ENCODE measurements at places on chromosomes 3 and 15.

GRCh38 chr3:194281766-194282165 is 69.4 kb downstream of the CPN2 start:
- H3K4me3 ChIP-seq, result no peak overlapping the region
- H3K27ac ChIP-seq, result no peak overlapping the region
- peaks cover 27% of the 10 kb centered on the region for H3K4me1 ChIP-seq
- no peaks in the 10 kb centered on the region for H3K27me3 ChIP-seq

GRCh38 chr3:67401921-67402320 is 252.5 kb downstream of the SUCLG2 start:
- no peak for DNase-seq
- no peaks in the 10 kb centered on the region for H3K27me3 ChIP-seq
- H3K4me1 ChIP-seq, result peaks cover 7% of the 10 kb centered on the region
- H3K27ac ChIP-seq, result no peak overlapping the region

DNA sequence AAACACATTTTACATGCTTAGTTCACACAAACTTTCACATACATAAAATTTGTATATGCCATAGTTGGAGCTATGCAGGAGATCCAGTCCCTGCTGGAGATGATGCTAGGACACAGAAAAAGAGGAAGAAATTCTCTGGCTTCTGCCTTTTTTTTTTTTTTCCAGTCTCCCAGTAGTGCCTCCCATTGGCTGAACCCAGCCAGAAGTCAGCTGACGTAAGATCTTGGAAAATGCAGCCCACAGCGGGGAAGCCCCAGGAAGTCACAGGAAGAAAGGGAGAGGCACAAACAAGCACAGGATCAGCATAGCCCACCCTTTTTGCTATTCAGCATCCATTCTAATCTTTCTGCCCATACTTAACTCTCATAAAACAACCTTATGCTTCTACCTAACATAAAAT is 38.5 kb downstream of the SCN11A start:
- no peak for DNase-seq
- H3K4me3 ChIP-seq, result no peak overlapping the region
- H3K4me1 ChIP-seq, result no peaks in the 10 kb centered on the region
- no peak overlapping the region for H3K27ac ChIP-seq

- no peaks in the 10 kb centered on the region for H3K36me3 ChIP-seq
- no peak overlapping the region for H3K4me3 ChIP-seq
- H3K4me1 ChIP-seq, result no peaks in the 10 kb centered on the region
- H3K27ac ChIP-seq, result no peak overlapping the region
Measured at GRCh38 chr3:21754839-21755238, 3.8 kb upstream of the ZNF385D start.

DNA sequence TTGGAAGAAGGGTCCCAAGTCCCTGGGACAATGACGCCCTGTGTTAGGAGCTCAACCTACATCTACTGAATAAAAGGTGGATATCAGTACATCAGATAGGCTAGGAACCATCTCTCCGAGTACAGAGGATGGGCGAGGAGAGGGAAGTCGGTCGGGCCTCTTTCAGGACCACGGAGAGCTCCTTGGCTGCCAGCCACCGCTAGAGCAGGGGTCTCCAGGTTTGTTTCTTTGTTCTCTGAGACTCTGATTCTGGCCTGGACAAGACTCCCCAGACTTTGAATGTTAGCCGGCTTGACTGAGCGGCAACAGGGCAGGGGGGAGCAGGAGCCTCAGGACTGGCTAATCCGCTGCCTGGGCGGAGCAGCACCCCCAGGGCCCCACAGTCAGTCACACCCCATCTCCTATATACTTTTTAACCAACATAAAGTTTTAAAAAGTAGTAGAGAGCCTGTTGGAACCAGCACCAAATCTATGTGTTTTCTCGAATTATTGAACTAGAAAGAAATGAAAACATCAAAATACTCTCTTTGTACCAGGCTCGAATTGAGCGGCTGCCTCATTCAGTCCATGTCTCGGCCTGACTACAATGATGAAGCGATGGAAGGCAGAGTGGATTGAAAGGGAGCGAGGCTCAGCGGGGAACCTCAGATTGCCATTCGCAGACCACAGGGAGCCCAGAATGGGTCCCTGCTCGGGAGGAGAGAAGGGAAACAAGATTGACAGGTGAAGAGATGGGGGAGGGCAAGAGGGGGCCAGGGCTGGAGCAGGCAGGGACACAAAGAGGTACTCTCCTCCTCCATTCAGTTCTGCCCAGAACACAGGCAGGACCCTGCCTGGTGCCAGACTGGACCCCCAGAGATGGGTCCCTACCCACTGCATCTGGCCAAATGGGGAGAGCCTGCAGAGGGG is 131.6 kb downstream of the TPRA1 start:
- peaks cover 17% of the 10 kb centered on the region for H3K4me1 ChIP-seq
- H3K4me3 ChIP-seq, result no peak overlapping the region
- no peaks in the 10 kb centered on the region for H3K36me3 ChIP-seq
- no peak overlapping the region for H3K27ac ChIP-seq
- no peak for DNase-seq
